Activated CD4-positive, alpha-beta T cell treated with anti-CD3 and anti-CD28 coated beads for 48 hours (primary cell): ENCODE measurements at places on chromosomes 6 and 20.

DNA sequence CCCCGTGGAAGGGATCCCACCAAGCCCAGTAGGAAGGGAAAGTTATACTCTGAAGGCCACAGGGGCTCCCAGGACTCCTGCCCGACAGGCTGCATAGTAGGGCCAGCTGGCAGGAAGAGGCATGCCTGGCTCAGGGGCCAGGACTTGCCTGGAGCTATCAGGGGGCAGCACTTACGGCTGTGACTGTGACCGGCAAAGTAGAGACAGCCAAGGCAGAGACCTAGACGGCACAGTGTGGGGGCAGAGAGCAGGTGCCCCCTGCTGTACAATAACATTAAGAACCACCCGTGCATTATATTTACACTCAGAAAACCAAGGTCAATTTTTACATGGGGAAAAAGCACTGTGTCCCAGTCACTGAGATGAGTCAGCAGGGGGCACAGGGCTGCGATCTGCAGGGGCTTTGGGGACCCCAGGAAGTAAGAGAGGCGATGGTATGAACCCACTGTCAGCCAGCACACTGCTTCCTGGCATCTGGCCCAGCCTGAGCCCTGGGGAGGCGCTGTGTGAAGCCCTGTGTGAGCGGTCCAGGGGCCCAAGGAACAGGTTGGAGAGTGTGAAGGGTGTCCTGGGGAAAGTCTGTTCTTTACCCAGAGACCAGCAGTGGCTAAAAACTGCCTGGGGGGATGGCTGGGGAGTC, 9.9 kb downstream of the CCDC167 start:
- peak; percentile 39 for DNase-seq

DNA sequence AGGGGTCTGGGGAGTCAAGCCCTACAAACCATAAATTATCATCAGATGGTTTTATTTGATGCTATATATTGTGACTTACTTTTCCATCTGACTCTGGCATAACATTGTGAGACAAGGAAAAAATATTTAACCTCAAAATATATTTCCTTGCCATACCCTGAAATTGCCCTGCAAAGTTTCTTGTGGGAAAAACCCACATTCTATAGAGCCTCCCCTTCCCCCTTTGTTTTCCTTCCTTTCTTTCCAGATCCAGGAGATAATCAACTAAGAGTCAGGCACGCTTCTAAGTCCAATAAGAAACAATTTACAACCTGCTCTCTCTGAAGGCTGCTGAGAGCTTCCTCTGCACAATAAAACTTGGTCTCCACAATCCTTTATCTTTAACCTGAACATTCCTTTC, 17.5 kb upstream of the HINT3 start:
- no peak for DNase-seq

- DNase-seq, result no peak
Observed at GRCh38 chr6:154993026-154993425, 2.1 kb upstream of the TIAM2 start.

DNA sequence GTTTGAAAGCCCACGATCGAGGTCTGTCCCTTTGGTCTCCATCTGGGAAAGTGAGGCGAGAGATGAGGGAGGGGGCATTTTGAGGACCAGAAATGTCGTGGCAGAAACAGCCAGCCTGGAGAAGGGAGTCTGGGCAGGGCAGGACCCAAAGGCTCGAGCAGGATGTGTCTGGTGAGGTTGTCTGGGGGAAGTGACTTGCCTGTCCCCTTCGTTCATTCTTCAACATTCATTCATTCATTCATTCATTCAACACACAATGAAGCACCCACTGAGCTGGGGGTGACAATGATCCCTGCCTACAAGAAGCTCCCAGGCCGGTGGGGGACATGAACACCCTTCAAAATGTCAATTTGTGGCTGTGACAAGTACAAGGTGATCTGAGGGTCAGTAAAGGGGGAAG, 80.5 kb downstream of the CEBPB start:
- no peak for DNase-seq

GRCh38 chr6:135323979-135324378, 142.9 kb downstream of the MYB start:
- no peak for DNase-seq

GRCh38 chr6:158293122-158293521, 19.1 kb upstream of the TULP4 start:
- no peak for DNase-seq

DNA sequence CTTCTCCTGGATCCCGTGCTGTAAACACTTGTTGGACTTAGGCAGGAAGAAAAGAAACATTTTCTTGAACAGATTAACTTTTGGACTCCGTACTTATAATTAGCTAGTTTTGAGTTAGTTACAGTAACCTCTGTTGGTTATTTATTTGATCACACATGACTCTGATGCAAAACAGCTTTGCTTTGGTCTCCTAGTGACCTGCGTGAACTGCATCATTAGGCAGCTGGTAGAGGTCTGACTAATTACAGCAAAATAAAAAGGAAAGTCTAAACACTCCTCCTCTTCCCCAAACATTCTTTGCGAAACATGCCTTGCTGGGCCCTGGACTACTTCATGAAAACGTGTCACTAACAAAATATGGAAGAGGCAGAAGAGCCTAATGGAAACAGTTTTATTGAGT, 61.1 kb upstream of the ZFP64 start:
- no peak for DNase-seq

GRCh38 chr6:143961886-143962878, 45.9 kb downstream of the PLAGL1 start:
- no peak for DNase-seq

- no peak for DNase-seq
Observed at GRCh38 chr20:57810511-57811373, 100.9 kb upstream of the PMEPA1 start.

DNA sequence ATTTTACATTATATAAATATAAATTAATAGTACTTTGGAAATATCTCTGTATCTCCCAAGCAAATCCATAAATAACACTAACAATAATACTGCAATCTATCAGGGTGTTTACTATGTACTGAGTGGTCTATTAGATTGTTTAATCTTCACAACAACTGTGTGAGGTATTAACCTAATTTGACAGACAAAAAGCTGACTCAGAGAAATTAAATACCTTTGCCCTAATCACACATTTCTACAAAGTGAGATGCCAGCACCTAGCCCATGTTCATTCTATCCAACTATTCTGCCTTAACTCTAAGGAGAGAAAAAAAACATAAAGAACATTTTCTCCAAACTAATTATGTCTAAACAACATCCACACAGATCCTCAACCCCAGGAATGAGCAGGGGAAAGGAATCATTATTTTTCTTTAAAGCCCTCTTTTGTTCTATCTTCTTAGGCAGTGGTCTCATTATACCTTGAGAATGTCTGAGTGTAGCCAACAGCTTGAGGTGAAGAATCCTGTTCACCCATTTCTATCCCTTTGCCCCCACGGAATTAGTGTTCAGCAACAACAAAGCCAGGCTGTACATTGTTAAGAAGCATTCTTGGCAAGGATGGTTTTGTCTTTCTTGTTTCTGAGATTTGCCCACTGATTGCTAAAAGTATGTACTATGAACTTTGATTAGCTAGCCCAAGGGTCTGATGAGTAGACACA, 42.7 kb downstream of the PRL start:
- DNase-seq, result no peak

DNA sequence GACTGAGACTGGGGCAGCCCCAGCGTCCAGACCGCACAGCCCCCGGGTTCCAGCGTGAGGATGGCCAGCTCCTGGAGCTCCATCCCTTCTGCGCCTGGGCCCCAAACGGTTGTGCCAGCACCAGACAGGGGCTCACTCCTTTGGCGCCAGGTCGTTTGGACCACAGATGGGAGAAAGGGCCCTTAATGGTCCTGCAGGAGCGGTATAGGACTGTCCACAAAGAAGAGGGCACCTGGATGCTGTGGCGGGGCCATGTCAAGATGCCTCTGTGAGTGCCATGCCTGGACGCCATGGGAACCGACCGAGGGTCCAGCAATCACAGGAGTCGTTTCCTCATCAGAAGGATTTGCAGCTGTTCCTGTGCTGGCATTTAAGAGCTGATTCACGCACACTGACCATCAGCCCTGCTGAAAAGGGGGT, 82.7 kb downstream of the DLL1 start:
- no peak for DNase-seq

DNA sequence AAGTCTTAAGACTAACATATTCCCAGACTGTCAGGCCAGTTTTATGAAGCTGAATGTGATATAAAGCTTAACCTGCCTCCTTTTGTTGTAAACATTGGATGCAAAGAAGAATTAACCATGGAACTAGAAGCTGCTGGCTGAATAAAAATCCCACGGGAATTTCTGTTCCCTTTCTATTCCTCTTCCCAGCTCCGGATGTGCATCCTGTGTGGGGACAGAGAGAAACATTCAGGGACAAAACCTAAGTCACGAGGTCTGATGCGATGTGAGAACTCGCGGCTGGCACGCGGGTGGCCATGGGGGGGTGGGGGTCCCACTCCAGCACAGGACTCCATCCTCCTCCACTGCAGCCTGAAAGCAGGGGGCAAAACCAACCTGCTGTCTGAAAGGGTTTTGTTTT, 32.2 kb downstream of the RAMACL start:
- DNase-seq, result no peak

DNA sequence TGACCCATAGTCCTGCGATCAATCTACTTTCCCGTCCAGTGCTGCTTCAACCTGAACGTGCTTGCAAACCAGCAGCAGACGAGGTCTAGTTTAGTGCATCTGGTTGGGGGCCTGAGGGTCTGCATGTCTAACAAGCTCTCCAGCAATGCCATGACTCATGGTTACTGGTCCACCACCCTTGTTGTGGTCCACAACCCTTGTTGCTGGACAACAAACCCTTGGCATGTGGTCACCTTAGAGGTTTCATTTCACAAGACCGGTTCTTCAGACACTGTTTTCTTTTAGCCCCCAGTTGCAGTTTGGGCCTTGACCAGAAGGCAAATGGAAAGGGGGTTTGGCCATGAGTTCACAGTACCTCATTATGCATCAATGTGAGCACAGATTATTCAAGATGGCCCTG, 424.8 kb downstream of the QKI start:
- no peak for DNase-seq

DNA sequence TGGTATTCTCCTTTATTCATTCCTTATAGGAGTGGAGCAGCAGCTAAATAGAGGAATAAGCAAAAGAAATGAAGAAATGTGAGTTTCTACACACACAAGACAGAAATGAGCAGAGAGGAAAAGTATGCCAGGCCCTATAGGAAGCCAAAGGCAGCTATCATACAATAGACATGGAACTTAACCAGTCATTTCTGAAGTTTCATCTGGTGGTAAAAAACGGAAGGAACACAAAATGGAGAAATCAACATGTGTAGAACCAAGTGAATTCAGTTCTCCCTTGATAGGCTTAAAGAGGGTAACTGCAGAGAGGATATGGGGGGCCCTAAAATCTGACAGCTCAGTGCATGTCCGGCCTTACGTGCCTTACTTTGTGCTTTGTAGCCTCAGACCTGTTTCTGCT, 44.6 kb downstream of the TSBP1 start:
- DNase-seq, result no peak

DNA sequence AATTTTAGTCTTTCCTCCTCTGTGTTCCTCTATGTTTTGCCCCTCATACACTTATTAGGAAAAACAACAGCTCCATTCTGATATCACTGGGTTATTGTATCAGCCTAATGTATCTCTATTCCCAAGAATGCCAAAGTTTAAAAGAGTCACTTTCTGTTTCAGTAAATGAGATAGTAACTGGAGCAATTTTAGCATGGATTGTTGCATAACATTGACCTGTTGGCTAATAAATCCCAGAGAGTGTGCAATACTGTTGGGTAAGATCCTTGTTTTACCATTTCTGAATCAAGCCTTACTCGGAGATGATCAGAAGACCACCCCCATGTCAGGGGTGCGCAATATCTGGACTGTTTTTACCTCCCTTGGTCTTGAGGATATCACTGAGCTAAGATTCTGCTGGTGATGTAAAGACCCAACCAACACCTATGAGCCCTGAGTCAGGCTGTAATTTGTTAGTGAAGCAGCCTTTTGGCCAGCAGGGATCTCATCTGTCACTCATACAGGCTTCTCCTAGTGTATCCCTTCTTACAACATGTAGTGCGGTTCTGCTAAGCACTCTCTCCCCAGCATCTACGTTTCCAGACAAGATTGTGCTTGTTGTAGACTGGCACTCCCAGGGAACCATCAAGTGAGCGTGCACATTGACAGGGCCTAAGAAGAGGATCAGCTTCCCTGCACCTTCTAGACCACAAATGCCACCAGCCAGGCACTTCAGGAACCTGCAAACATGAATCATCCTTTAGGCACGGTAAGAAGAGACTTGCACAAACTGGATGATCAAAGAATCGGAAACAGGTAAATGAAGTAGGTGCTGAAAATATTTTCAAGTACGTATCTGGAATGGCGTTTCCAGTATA, 11.5 kb upstream of the IPCEF1 start:
- DNase-seq, result no peak

GRCh38 chr6:86943819-86944407, 6.6 kb downstream of the HTR1E start:
- no peak for DNase-seq

DNA sequence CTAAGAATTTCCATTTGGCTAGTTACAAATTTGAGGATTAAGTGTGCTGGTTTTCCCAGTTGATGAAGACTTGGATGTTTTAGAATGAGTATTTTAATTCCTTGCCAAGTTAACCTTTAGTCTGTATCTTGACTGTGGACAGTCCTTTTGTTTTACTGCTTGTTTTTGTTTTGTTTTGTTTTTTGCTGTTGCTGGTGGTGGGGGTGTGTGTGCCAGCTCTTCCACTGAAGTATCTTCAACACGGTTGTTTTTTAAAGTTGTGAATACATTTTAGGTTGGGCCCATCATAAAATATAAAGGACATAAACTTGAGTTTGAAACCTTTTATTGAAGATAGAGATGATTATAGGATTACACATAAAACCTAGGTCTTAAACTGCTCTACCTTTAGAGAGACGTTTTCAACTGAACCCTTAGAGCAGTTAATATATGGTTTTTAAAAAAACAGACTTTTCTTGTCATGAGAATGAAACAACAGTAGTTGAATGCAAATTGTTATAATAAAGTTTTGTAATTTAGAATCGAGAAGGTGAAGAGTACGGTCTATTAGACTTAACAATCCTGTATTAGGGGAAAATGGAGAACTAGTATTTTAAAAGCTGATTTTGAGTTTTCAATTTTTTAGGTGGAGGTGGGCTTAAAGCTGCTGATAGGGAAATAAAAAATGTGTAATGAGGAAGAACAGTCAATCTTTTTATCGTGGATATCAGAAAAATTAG, 4.0 kb downstream of the QKI start:
- no peak for DNase-seq

DNA sequence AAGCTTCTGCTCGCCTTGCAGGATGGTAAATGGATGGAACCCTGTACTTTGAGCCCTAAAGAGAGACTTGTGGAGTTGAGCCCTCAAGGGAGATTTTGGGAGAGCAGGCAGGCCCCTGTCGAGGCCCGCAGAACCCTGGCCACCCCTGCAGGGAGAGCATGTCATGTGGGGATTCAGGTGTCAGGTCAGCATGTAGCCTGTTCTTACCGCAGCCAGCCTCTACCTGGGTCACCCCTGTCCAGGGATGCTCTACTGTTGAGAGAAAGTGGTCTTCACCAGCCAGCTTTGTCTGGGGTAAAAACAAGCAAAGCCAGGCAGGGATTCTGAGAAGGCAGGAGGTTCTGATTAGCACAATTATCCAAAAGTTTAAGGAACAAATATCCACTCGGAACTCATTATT, 55.6 kb upstream of the PROKR2 start:
- DNase-seq, result no peak
